DMS 273 treated with DMSO at 0.1 percent for 48 hours (cell line): ENCODE measurements at places on chromosomes 1 and 21.

- DNase-seq = peak; percentile 100
Measured at GRCh38 chr1:41341772-41342562, 19.3 kb upstream of the FOXO6 start.

DNA sequence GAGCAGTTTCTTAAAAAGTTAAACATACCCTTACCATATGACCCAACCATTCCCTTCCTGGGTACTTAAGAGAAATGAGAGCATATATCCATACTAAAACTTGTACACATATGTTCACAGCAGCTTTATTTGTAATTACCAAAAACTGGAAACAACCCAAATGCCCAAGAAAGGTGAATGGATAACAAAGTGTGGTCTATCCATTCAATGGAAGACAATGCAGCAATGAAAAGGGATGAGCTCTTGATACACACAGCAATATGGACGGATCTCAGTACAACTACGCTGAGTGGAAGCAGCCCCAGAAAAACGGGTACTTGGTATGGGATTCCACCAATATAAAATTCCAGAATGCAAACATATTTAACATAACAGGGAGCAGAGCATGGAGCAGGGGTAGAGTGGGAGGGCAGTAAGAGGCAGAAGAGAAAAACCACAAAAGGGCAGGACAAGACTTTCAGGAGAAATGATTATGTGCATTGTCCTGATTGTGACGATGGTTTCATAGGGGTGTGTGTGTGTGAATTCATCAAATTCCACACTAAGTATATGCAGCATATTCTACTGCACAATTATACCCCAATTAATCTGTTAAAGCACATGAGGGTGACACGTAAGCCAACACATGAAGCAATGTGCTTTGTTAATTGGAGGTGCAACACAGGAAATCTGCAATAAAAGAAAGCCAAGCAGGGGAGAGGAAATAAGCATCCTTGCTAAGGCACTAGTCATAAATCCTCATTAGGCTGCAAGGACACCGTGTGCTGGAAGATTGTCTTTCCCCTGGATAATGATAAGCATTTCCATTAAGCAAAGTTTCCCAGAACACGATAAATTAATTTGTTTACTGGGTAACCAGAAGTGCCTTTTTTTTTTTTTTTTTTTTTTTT, 113.1 kb upstream of the KRTAP19-8 start:
- DNase-seq = no peak

DNA sequence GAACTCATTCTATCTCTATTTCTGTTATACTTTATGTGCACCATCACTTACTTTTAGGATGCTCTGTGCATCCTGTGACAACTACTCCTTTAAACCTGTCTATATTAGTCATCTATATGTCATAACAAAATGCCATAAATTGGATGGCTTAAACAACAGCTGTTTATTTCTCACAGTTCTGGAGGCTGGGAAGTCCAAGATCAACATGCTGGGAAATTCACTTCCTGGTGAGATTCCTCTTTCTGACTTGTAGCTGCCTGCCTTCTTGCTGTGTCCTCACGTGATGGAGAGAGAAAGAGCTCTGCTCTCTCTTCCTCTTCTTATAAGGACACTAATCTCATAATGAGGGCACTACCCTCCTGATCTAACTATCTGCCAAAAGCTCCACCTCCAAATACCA, 62.3 kb upstream of the RCOR3 start:
- no peak for DNase-seq

DNA sequence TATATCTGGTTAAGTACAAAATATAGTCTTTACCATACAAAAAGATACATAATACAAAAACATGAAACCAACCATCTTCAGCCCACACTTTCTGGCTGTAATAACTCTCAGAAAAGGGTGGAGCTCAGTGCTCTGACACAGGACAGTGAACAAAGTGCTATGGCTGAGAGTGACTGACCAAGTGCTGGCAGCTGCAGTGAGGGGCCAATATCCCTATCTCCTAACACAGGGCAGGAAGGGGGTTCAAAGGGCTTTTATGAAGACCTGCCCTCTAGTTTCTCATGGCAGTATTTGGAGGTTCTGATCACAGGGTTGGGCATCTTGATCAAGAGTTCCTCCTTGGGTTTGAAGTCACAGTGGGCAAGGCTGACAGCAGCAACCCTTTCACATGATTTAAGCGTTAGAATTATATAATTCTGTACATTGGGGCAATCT, 3.9 kb downstream of the TXNIP start:
- DNase-seq = no peak

DNA sequence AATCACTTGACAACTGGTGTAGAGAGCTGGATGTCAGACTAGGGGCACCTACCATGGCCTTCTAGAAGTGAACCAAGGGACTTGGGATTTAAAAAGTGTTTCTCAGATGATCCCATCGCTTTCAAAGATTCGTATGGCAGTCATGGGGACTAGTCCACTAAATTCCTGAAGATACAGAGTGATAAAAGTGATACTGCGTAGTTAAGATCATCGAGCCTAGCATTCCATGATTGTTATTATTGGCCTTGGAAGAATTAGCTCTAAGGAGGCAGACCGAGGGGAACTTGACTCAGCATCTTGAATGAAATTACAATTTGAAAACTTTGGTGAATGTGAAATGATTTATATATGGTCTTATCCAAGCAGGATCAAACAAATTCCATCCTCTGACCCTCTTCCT, 1.3 kb upstream of the CHIA start:
- DNase-seq = no peak

DNA sequence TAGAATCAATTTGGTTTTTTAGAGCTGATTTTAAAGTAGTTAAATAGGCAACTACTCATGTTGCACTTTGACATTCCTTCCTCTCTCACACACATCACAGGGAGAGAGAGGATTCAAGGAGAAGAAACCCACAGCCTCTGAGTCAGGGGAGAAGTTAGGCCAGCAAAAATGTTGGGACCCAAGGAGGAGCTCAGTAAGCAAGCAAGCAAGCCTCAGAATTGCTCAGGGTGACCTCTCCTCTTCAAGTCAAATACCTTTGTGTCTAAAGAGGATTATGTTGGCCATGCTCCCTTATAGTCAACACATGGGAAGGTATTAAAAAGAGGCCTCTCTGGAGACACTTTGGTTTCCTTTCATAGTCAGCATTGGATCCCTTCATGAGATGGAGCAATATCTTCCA, 80.5 kb upstream of the WARS2 start:
- no peak for DNase-seq

DNA sequence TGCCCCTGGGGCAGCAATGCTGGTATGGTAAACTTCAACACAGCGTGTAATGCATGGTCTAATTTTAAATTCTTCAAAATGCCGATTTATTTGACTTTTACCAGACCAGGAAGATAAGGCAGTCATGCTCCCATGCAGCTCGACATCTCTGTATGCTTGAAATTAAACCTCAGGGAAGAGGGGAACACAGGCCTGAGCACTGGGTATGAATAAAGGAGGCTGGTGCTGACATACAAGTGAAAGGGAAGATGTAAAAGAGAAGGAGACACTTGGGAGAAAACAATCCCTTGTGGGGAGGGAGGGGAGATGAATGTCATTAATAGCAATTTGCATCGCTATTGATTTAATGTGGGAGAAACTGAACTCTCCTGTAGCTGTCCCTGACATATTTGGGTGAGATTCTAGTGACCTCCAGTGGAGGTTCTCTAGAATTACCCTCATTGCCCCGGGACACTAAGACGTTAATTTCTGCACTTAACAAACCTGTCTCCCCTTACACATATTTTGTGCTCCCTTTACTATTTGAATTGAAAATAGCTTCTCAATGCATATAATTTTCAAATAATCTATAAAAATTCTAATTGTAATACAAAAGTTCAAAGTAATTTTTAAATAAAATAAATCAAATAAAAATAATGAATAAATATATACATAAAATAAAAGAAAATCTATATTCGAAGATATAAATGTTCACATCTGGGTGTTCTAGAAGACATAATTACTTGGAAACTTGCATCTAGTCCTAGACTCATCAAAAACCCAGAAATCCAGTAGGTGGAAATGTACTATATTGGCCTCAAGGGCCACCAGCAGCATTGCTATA, 283.1 kb downstream of the LMX1A start:
- DNase-seq = no peak
